ENCODE measurements at places on chromosomes 1 and 21.

DNA sequence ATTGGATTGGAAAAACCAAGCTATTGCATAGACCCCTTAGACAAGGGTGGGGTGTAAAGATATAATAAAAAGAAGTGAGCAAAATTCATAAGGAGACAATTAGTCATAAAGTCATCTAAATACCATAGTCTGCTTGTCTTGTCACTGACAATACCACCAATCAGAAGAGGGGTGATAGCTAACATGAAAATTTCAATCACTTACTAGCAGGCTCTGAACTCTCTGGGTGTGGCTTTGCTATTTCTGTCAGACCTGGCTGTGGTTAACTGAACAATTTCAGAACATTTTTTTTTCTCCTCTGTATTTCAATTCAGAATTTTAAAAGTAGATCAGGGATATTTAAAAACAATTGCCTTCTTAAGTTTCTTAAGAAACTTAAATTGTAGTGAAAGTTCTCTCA, 158.5 kb upstream of the PRMT6 start:
- DNase-seq, result no peak

GRCh38 chr1:67201891-67202290, 35.6 kb downstream of the IL23R start:
- DNase-seq, result no peak

- DNase-seq, result no peak
Measured at GRCh38 chr1:221722254-221723017, 19.5 kb downstream of the DUSP10 start.

- DNase-seq, result no peak
Measured at GRCh38 chr1:180639871-180640270, 8.0 kb downstream of the XPR1 start.

GRCh38 chr21:44884097-44884496, 10.6 kb upstream of the PTTG1IP start:
- no peak for DNase-seq

- no peak for DNase-seq
Measured at GRCh38 chr1:2271841-2272655, 43.9 kb downstream of the SKI start.

DNA sequence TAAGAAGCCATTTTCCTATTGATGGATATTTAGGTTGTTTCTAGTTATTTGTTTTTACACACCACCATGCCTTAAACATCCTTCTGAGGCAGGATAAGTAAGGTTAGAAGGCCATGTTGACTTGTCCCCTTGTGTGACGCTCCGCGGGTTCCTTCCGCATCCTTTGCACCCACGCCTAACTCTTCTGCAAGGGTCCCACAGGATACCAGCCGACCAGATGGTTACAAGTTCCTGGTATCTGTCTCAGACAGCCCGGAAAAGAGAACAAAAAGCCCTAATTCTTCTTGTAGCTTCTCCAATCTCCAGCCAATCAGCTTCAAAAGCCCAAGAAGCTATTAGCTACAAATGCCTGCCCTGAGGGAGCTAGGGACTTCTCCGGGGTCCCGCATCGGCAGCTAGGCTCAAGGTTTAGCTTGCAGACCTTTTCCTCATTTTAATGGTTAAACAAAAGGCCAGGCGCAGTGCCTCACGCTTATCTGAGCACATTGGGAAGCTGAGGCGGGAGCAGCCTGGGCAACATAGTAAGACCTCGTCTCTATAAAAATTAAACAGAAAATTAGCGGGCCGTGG, 4.9 kb upstream of the OTUD3 start:
- no peak for DNase-seq

DNA sequence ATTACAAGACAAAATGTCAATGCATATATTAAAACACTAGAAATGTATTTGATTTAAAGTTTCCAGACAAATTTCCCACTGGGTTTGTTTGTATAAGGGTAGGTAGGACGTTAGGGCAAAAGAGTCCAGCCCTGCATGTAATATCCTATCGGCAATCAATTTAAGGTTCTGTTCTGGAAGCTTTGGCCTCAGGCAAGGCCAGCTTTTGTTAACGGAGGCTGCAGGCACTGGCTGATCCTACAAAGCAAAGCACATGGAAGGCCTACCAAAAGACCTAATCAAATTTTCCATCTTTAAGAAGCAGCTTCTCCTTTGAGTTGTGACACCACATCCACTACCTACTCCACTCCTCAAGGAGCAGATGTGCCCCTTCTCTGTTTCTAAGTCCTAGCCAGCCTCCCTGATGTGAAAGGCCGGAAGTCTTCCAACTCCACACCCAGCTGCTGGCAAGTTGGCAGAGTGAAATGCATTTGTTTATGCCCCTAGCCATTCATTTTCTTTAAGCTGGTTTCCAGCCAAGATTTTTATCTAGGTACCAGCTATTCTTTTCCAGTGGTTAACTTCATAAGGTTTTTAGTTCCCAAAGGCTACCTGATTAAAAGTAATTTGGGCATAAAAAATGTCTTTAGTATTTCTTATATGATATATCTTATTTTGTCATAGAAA, 452.6 kb downstream of the PTBP2 start:
- no peak for DNase-seq

DNA sequence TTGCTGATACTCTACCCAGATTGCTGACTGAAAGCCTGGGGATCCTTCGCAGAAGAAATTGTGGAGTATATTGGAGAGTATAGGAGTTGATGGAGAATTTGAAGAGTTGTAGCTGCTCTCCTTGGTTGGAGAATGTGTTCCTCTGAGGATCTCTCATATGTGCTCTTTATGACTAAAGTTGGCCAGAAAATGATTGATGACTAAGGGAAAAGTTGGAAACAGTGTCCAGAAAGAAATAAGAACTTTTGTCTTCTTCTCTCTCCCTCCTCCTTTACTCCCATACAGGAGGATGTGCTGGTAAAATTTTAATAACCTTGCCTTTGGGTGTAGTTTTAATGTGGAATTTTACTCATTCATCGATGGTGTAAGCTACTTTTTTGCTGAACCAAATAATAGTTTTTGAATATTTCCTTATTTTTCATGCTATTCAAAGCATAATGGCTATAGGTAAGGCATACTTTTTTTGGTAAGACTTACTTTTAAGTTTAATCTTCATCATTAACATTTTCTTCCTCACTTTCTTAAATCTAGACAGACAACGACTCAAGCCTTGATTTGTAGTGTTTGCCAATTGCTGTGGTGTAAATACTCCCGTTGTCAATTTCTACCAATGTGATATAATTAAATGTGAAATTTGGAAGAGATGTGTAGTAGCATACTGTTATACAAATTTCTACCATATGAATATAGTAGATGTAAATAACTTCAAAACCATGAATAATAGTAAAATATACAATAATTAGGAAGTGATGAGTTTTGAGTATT, 13.7 kb downstream of the C1orf141 start:
- DNase-seq, result no peak

DNA sequence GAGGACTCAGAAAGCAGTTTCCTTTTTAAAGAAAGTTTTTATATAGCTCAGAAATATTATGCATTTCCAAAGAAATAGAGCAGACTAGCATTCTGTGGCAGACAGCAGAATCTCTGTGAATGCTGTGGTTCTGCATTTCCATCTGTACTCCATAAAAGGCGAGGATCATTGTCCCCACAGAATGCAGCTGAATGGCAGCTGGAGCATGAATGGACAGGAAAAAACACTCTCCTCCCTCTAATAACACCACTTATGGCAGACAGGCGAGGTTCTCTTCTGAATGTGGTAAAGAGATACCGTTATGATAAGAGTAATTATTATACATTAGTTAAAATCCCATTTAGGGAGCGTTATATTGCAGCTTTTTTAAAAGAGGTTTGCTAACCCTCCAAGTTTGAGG, 81.4 kb upstream of the WLS start:
- no peak for DNase-seq

GRCh38 chr1:201648907-201649721, 110.2 kb downstream of the NAV1 start:
- DNase-seq, result no peak

GRCh38 chr21:33991133-33991532, 75.5 kb upstream of the ATP5PO start:
- DNase-seq, result no peak

- no peak for DNase-seq
Measured at GRCh38 chr1:76230842-76231281, 156.3 kb downstream of the ST6GALNAC3 start.

DNA sequence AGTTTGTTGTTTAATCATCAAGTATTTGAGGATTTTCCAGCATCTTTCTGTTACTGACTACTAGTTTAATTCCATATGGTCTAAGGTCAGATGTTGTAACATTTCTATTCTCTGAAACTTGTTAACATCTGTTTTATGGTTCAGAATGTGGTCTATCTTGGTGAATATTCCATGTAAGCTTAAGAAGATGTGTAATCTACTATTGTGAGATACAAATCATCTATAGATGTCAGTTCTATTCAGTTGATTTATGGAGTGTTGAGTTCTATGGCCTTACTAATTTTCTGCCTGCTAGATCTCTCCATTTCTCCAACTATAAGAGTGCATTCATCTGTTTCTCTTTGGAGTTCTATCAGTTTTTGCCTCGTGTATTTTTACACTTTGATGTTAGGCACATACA, 31.5 kb downstream of the WARS2 start:
- DNase-seq, result no peak

DNA sequence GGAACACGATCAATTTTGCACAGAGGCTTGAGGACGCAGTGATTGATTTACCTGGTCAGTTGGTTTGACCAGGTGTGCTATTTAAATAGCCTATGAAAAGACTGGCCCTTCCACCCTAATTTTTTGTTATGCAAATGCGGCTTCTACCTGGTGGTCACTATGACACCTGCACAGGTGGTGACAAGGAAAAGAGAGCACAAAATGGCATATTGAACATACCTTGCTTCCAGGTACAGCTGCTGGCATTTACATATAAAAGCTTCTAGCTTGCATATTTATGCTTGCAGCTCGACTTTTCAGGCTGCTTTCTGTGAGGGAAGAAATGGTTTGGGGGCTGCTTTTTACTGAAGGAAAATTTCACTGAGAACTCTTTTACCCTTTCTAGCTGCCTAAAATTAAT, 15.3 kb upstream of the FMO4 start:
- DNase-seq, result no peak

GRCh38 chr1:203402629-203403337, 51.9 kb upstream of the FMOD start:
- no peak for DNase-seq

DNA sequence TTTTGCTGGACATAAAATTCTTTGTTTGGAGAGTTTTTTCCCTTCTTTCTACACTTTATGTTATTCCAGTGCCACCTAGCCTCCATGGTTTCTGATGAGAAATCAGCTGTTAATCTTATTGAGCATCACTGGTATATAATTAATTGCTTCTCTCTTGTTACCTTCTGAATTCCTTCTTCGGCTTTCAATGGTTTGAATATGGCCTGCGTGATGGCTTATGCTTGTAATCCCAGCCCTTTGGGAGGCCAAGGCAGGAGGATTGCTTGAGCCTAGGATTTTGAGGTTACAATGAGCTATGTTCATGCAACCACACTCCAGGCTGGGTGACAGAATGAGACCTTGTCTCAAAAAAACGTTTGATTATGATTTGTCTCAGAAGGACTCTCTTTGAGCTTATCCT, 13.0 kb upstream of the CNIH4 start:
- no peak for DNase-seq

DNA sequence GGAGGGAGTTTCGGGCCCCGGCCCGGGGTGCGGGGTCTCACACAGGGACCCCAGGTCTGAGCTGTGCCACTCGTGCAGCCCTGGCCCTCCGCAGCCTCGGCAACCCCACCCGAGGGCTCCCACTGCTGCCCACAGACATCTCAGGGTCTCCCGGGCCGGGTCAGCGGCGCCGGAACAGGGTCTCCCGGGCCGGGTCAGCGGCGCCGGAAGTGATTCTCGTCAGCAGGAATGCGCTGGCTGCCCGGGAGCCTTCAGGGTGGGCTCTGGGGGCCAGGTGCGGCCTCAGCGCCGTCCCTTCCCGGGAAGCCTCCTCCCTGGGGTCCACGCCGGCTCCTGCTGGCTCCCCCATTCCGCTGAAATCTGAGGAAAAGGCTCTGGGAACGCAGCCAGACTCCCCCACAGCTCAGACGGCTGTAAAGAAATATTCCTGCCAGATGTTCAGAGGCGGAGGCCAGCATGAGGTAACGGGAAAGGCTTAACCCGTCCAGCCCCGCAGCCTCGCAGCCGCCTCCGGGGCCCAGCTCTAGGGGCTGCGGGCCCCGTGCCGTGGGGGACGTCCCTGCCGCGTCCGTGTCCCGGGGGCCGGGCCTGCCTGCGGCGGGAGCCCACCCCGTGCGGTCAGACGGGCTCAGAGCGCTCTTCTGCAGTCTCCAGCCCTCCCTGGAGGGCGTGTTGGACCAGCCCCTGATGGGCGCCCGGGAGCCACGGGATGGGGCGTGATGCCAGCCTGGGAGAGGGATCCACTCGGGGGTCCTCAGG, 8.7 kb upstream of the COL6A1 start:
- no peak for DNase-seq

GRCh38 chr1:247270003-247270402, 14.1 kb downstream of the VN1R5 start:
- DNase-seq, result no peak

DNA sequence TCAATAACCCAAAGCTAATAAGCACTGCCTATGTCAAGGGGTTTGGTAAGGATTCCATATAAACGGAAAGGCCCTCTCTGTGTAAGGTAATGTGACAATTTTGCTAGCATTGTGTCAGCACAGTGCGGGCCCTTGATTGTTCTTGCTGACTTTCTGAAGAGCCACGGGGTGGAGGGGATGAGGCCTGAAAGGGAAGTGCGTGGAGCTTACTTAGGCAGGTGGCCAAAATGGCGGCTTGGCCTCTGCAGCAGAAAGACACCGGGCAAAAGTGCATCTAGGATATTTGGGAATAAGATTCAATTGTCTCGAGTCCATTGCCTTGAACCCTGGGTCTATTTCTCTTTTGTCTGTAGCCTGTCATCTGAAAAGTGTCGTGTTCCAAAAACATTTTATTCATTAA, 114.3 kb downstream of the TGFB2 start:
- DNase-seq, result no peak

DNA sequence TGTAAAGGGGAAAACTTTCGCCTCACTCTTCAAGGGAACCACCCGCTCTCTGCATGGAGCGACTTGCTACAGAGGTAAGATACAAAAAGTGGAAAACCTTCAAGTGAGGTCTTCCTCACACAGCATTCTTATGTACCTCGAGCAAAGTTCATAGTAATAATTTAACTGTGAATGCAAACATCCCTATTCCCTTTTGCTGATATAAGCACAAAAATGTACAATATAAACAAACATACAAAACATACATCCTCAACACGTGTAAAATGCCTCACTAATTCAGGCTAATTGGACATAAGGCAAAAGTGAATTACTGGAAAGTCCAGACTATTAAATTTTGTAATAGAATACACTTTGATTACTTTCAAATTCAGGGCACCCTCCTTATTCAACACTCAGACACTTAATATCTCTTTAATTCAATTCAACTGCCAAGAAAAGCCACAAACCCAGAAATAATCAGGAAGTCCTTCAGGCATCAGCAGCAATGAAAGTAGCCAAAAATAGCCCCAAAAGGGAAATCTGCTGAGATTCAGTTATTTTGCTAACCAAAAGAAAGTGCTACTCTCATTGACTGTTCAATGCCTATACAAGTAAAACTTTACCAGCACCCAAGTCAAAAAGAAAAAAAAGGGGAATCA, 15.2 kb upstream of the LMX1A start:
- DNase-seq, result no peak
